GM23248 (cell line): ENCODE measurements at places on chromosomes 6 and 20. TPM values are rescaled to one million over a fixed set of nuclear protein-coding genes. Genes with fewer than 3 reads are reported as not detected.
A peak's percentile ranks its signal among the peaks of the same experiment; 100 is the strongest.

ASIP gene
- not detected in 2 replicates for total RNA-seq

OOEP gene
- total RNA-seq = not detected in 2 replicates

SEL1L2 gene
- not detected in 2 replicates for total RNA-seq

TSBP1 gene
- not detected in 2 replicates for total RNA-seq

- no peak overlapping the region for H3K4me3 ChIP-seq
- peak; percentile 8 for DNase-seq
- no peaks in the 10 kb centered on the region for H3K27me3 ChIP-seq
- no peaks in the 10 kb centered on the region for H3K4me1 ChIP-seq
Measured at GRCh38 chr6:23735151-23735550, 390.9 kb upstream of the NRSN1 start.

DNA sequence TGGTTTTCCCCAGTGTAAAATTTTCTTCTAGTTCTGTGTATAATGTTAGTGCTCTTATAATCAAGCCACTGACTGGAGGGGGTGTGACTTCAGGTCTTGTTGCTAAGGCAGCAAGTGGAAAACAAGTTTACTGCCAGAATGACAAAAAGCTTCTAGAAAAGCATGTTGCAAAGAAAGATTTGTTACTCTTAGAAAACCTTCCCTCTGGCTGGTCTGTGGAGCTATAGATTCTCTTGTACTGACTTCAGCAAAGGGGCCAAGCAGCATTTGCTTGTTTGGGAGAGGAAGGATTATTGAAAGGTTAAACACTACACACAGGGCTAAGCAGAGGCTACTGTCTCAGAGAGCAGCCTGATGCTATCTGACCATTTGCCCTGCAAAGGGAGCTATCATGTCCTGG, 288.8 kb downstream of the BTBD9 start:
- H3K36me3 ChIP-seq = no peaks in the 10 kb centered on the region
- peak; percentile 58 for DNase-seq
- no peaks in the 10 kb centered on the region for H3K27me3 ChIP-seq
- H3K4me1 ChIP-seq = peaks cover 32% of the 10 kb centered on the region

- H3K27ac ChIP-seq = no peak overlapping the region
- DNase-seq = no peak
- H3K27me3 ChIP-seq = no peaks in the 10 kb centered on the region
Measured at GRCh38 chr20:58569241-58570125, 54.3 kb upstream of the APCDD1L start.

GRCh38 chr6:166942393-166943168, 13.8 kb downstream of the RNASET2 start:
- no peaks in the 10 kb centered on the region for H3K27me3 ChIP-seq
- no peak overlapping the region for H3K27ac ChIP-seq
- no peak overlapping the region for H3K4me3 ChIP-seq
- no peak for DNase-seq

- no peaks in the 10 kb centered on the region for H3K36me3 ChIP-seq
- no peaks in the 10 kb centered on the region for H3K27me3 ChIP-seq
- peaks cover 46% of the 10 kb centered on the region for H3K4me1 ChIP-seq
- peak overlapping the region; percentile 62 for H3K27ac ChIP-seq
Measured at GRCh38 chr6:169529931-169530751, 171.7 kb downstream of the WDR27 start.

DNA sequence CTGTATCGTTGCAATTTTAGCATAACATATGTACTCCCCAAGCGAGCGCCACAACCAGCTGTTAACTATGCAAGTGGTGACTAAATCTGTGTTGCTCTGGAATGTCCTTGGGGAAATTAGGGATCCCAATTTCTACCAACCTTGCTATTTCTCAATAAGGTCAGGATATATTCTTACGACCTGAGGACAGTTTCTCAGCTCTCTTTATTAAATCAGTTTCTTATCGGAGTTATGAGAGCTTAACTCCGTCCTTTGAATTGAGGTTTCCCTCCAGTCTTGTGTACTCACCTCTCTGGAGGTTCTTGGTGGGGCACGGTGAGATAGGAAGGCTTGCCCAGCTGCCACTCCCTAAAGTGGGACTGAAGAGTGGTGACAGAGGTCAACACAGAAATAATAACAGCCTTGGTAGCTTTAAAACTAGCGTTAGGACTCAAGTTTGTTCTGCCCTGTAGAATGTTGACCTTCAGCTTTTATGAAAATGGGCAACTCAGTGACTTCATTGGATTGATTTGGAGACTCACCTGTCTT, 694 bp downstream of the MRPS18B start:
- peak overlapping the region; percentile 99 for H3K4me3 ChIP-seq
- H3K27me3 ChIP-seq = no peaks in the 10 kb centered on the region
- H3K4me1 ChIP-seq = peaks cover 24% of the 10 kb centered on the region
- peak overlapping the region; percentile 98 for H3K27ac ChIP-seq
- DNase-seq = peak; percentile 63
- peaks cover 36% of the 10 kb centered on the region for H3K36me3 ChIP-seq
